ENCODE measurements at places on chromosomes 7 and 10.

- DNase-seq, result no peak
Measured at GRCh38 chr7:158037211-158037610, 550.4 kb downstream of the PTPRN2 start.

DNA sequence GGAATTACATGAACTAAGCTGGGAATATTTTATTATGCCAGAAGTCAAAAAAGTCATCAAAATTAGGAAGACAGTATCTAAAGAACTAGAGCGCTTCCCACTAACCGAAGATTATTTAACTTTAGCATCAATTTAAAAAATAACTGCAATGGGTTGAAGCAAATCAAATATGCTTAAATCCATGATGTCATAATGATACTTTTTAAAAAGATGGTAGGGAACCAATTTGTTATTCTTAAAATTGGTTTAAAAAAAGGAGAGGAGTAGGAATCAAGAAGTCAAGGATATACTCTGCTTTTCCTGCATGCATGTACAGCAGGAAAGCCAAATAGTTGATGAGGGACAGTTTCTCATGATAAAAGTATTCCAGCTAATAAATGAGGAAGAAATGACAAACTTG lies 3.2 kb upstream of the ASAH2 start:
- no peak for DNase-seq

DNA sequence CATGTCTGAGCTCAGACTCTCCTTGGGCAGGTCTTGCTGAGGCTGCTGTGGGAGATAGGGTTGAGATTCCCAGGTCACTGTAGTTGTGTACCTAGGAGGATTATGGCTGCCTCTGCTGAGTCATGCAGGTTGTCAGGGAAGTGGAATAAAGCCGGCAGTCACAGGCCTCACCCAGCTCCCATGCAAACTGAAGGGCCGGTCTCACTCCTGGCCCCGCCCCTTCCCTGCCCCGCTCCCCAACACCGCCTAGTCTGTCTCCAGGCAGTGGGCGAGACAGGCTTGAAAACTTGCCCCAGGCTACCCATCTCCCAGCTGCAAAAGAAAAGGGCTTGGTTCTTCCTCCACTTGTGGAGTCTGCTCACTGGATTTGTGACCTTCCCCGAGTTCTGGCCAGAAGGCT lies 41.6 kb upstream of the SDHAF3 start:
- no peak for DNase-seq

GRCh38 chr10:44384601-44385025 lies 284 bp downstream of the CXCL12 start:
- DNase-seq, result peak; percentile 37

GRCh38 chr7:16847381-16847860 lies 34.4 kb downstream of the AGR3 start:
- peak; percentile 18 for DNase-seq

DNA sequence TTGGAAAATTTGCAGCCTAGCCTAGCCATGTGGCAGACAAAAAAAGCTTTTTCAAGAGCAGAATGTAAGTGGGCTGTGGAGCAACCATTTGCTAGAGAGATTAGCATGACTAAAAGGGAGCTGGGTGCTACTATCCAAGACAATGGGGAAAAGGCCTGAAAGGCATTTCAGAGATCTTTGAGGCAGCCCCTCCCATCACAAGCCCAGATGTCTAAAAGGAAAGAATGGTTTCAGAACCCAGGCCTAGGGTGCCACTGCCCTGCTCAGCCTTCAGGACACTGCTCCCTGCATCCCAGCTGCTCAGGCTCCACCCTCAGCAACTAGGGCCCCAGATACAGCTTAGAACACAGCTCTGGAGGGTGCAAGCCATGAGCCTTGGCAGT lies 24.7 kb downstream of the PNLIPRP3 start:
- no peak for DNase-seq

DNA sequence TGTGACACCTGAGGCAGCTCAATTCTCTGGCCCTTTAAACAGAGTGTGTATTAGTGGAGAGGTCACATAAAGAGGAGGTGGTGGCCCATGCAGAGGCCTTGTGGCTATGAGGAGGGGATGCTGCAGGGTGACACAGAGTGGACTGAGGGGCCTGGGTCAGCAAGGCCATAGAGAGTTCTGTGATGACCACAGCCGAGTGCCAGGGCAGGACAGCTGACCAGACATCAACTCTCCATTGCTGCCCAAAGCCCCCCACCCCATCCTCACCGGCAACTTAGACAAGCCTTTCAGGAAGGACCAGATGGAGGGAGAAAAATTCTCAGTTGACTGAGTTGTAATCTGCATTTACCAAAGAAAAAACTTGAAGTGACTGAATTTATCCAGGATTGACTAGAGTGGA lies 378.1 kb downstream of the RPS24 start:
- DNase-seq, result no peak

GRCh38 chr10:13922586-13922985 lies 335.8 kb downstream of the PRPF18 start:
- no peak for DNase-seq

DNA sequence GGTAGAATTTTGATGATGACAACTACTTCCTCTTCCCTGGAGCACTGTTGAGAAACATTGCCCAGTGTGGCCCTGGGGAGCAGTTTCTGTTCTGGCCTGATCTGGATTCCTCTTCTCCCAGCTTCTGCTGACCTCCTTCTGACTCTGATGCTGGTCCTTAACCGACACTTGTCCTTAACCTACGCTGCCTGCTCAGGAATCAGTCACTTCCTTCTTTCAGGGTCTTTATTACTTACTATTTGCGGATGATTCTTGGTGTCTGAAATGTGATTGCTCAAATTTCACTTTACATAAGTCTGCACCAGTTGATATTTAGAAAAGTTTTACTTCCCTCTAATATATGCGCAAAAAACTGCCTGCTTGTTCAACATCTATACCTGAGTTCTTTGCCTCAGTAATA lies 164.1 kb downstream of the PTEN start:
- peak; percentile 75 for DNase-seq

GRCh38 chr10:74103560-74104258 lies 46.9 kb downstream of the AP3M1 start:
- DNase-seq, result peak; percentile 22

DNA sequence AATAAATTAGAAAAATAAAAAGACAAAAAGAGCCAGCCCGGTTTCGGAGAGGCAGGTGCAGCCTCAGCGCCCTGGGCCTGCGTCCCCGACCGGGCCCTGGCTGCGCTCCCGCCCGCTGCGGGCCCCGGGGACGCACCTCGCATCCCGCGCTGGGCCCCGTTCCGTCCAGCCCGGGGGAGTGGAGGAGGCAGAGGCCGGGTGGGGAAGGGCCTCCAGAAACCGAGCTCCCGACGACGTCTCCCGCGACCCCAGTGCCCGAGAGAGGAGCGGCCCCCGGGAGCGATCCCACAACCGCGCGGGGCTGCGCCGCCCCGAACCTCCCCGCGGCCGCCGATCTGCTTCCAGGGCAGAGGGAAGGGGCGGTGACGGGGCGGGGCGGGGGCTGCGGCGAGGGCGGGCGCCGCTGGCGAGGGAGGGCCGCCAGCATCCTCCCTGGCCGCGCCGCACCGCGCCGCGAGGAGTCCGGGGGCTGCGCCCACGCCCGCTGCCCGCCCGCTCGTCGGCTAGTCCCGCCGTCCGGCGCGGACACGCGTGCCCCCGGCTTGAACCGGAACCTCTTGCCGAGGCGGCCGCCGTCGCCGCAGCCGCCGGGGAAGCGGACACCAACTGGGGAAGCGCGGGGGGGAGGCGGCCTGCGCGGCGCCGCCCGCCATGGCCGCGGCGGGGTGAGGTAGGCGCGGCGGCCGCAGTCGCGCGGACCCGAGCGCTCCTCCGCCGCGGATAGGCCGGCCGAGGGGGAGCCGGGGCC lies at the start of gene CCNY:
Gene CCNY, plus strand, starts transcription at position 426 of the 748 bp plus-strand sequence. CDS start 545 bp downstream, outside the sequence.
- peak; percentile 58 for DNase-seq

All from common myeloid progenitor, CD34-positive (primary cell).